ENCODE measurements at places on chromosomes 3 and 15.
A peak's percentile ranks its signal among the peaks of the same experiment; 100 is the strongest.

DNA sequence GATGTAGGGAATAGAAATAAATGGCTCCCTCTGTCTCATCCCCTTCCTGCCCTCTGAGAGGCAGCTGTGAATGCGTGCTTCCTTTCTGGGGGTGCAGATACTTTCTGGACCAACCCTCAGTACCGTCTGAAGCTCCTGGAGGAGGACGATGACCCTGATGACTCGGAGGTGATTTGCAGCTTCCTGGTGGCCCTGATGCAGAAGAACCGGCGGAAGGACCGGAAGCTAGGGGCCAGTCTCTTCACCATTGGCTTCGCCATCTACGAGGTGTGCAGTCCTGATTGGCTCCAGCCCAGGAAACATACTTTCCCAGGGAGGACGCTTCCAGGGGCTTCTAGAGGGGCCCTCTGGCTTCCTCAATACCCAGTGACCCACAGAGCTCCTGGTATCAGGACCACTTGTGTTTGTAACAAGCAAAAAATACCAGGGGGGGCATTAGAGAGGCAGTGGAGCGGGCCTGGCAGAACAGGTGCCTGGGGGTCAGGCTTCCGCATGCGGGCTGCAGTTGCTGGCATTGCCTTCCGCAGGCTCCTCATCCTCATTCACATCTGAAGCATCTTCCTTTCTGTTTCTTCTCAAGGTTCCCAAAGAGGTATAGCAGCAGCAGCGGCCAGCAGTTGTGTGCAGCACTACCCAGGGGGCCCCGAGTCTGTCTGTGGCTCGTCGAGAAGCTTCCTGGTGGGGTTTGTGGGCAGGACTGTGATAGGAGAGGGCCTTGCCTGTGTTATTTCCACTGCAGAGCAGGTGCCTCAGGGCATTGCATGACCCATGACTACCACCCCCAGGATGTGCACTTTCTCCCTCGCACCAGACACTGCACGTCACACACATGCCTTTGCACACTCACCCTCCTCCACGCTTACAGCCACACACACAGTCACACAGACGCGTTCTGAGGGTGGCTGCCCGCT is 42.5 kb downstream of the CAPN3 start:
- DNase-seq, result no peak

DNA sequence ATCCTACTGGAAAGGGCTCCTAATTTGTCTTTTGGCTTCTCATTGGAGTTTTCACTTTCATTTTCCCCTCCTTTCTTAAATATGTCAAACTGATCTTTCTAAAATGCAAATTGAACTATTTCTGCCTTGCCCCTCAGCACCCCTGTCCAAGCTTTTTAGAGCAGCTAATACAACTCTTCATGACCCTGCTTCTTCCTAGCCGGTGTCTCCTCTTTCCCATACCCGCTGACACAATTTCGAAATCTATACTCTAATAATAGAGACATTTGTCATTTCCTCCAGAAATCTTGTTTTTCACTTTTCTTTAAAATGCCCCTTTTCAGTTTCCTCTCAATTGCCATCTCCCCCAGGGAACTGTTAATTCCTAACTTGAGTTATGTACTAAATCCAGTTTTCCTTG is 2.9 kb upstream of the EPHA3 start:
- DNase-seq, result no peak

DNA sequence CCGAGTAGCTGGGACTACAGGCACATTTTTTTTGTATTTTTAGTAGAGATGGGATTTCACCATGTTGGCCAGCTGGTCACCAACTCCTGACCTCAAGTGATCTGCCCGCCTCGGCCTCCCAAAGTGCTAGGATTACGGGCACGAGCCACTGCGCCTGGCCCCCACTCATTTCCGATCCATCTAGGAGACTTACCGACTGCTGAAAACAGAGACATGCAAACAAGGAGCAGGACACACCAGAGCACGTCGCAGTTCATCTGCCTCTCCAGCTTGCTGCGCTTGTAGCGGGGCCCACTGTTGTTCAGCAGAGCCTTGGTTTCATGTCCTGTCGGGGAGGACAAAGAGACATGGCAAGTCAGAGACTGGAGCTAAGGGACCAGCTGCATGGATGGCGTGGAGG is 137.4 kb downstream of the ATP10A start:
- no peak for DNase-seq

DNA sequence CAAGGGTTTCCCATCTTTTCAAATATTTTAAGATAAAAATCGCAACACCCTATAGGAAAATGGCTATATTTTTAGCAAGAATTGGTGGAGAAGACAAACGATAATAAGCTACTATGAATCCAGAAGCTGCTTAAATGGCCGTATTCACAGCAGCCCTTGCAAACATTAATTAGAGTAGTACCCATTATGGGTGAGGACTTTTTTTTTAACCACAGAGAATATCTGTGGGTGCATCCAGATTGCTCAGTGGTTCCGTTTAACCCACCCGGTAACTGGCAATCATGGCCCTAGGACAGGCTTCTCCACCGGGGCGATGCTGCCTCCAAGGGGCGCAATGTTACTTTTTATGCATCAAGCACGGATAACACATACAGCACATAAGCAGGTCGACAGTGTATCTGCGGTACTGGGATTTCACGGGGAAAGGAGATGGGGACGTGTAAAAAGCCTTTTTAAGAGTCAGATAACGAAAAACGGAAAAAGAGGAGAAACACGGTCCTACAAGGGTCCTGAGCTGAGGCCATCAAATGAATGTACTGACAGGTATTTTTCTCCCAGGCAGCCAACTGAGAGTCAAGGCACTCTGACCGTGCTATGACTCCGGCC is 968 bp upstream of the TMEM266 start:
- no peak for DNase-seq

GRCh38 chr3:53552730-53553129 is 58.3 kb downstream of the CACNA1D start:
- no peak for DNase-seq

- no peak for DNase-seq
Observed at GRCh38 chr3:43031889-43032545, 52.9 kb downstream of the GASK1A start.

- peak; percentile 27 for DNase-seq
Observed at GRCh38 chr3:24185738-24186384, 240.8 kb downstream of the NR1D2 start.

GRCh38 chr3:195015021-195015420 is 255.9 kb downstream of the XXYLT1 start:
- DNase-seq, result no peak

- DNase-seq, result no peak
Observed at GRCh38 chr3:46535746-46536145, 30.4 kb downstream of the LRRC2 start.

DNA sequence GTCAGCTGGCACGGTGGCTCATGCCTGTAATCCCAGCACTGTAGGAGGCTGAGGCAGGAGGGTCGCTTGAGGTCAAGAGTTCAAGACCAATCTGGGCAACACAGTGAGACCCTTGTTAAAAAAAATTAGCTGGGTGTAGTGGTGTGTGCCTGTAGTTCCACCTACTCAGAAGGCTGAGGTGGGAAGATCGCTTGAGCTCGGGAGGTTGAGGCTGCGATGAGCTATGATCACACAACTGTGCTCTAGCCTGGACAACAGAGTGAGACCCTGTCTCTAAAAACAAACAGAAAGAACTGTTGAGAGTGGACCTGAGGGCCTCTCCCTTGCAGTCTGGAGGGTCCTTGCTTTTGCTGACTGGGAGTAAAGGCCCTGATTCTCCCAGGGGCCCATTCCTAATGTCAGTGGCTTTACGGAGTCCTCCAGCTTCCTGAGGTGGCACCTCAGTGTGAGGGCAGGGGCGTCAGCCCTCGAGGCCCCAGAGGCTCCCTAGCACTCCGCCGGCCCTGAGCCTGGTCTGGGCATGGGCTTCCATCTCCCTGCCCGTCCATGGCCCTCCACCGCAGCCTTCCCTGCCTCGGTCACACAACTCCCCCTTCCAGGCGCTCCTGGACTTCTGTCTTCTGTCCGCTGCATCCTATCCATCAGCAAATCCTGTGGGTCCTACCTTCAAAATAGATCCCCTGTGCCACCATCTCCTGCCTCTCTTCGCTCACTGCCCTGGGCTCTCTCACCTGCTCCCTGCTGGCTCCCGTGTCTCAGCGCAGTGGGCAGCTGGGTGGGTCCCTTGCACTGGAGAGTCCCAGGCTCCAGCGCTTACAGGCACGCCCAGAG is 19.0 kb downstream of the FBLN2 start:
- DNase-seq, result no peak

Measured in NCI-H1436 (cell line).